ENCODE measurements at places on chromosomes 4 and X. TPM values are rescaled to one million over a fixed set of nuclear protein-coding genes. Genes with fewer than 3 reads are reported as not detected.

- H3K27me3 ChIP-seq = no peaks in the 10 kb centered on the region
- no peak for DNase-seq
- H3K4me3 ChIP-seq = peak overlapping the region; percentile 77
- peaks cover 11% of the 10 kb centered on the region for H3K4me1 ChIP-seq
- H3K36me3 ChIP-seq = no peaks in the 10 kb centered on the region
- peak overlapping the region; percentile 76 for H3K27ac ChIP-seq
These were observed 1.3 kb downstream of the FAM53A start for GRCh38 chr4:1682860-1683259.

DNA sequence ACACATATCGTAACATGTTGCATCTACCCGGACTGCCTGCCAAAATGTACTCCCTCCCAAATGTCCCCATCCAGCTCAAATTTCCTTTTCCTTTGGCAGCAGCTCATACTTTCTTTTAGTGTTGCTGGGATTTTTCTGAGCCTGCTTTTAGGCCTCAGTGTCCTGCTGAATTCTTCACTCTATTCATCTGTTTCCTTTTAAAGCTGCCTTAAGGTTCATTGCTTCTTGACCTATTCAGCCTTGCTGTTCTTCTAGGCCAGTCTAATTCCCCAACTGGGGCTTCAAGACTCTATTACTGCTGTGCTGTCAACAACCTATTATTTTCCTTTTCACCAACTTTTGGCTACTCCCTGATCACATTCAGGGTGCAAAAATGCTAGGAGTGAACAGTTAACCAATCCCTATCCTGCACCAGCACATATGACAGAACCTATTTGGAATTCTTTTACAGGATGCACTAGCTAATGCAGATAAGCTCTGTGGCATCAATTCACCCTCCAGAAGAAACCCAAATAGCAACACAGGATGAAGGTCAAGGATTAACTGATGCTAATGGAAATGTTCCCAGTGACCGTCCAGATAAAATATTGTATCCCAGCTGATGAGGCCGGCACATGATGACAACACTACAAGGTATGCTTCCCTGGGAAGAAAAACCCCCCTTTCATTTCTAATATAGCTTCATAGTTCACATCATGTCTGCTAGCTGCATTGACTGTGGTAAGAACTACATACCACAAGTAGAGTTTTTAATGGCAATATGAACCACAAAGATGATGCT is 114.7 kb upstream of the TTC29 start:
- H3K27ac ChIP-seq = no peak overlapping the region
- no peaks in the 10 kb centered on the region for H3K36me3 ChIP-seq
- peaks cover 4% of the 10 kb centered on the region for H3K27me3 ChIP-seq
- H3K4me3 ChIP-seq = no peak overlapping the region
- H3K4me1 ChIP-seq = peaks cover 9% of the 10 kb centered on the region

- no peak overlapping the region for H3K4me3 ChIP-seq
- H3K27ac ChIP-seq = no peak overlapping the region
These were observed 17.1 kb downstream of the SPON2 start for GRCh38 chr4:1155314-1155713.

ADAD1 gene
- not detected for total RNA-seq

CLDN22 gene
- not detected for total RNA-seq

MAGEB2 gene
- total RNA-seq = not detected

GRCh38 chr4:128332081-128332480 is 44.5 kb upstream of the PGRMC2 start:
- H3K4me1 ChIP-seq = no peaks in the 10 kb centered on the region
- no peaks in the 10 kb centered on the region for H3K27me3 ChIP-seq
- H3K27ac ChIP-seq = no peak overlapping the region
- DNase-seq = no peak

DNA sequence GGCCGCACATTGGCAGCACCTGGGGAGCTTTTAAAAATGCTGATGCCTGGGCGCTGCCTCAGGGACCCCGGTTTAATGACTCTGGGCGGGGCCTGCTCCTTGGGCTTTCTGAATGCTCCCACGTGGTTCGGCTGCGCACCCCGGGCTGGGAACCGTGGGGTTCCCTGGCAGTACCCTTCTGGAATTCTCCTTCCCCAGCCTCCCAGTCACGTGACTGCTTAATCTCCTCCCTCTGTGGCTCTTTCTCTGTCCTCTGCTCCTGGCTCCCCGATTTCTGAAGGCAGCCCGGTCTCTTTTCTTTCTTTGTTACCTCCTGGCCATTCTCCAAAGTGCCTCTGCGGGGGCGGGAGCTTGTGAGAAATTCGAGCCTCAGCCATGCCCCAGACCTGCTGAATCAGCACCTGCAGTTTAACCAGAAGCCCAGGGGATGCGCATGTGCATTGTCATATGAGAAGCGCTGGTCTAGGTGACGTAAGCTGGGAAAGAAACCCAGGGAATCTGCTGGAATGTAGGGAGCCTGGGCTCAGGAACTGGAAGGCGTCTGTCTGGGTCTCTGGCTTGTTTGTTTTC is 16.6 kb downstream of the CLCN4 start:
- H3K27ac ChIP-seq = no peak overlapping the region
- no peak overlapping the region for H3K4me3 ChIP-seq
- peaks cover 9% of the 10 kb centered on the region for H3K4me1 ChIP-seq
- no peak for DNase-seq

GRCh38 chrX:125004799-125005198 is 314.9 kb upstream of the TEX13C start:
- DNase-seq = no peak
- H3K4me3 ChIP-seq = no peak overlapping the region
- no peaks in the 10 kb centered on the region for H3K36me3 ChIP-seq
- H3K27ac ChIP-seq = no peak overlapping the region
- H3K4me1 ChIP-seq = no peaks in the 10 kb centered on the region

DNA sequence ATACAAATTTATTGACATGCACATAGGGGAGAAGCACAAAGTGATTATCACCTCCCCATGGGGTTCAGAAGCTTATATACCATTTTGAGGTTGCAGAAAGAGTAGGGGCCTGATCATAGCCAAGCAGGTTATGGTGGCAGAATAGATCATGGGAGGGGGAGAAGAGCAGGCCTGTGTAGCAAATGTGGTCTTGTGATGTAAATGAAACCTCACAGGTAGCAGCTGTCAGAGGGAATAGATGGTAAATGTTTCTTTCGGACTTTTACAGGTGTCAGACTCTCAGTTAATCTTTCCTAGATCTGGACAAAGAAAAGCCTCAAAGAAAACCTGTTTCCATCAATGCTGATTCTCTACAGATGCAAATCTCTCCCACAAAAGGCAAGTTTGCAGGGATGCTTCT is 84.4 kb downstream of the CFAP299 start:
- H3K4me3 ChIP-seq = no peak overlapping the region
- H3K36me3 ChIP-seq = no peaks in the 10 kb centered on the region
- peaks cover 1% of the 10 kb centered on the region for H3K27me3 ChIP-seq
- H3K27ac ChIP-seq = no peak overlapping the region

CSAG1 gene
- total RNA-seq = not detected

PPBP gene
- not detected for total RNA-seq

EPHA5 gene
- total RNA-seq = not detected

DNA sequence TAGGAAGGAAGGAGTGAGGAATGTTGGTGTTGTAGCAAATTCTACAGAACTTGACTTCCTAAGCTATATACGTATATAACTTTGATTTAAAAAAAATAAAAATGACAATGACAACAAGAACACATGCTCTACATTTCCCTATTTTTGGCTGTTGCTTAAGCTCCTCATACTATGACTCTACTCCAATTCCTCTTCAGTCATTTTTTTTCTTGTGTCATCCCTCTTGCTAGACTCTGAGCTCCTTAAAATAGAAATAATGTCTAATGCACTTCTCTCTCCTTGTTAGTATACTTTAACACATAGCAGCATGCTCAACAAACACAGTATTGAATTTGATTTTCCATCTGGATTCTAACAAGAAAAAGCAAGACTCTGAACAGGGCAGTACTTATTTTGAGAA is 144.0 kb downstream of the HDX start:
- H3K4me1 ChIP-seq = no peaks in the 10 kb centered on the region
- H3K36me3 ChIP-seq = no peaks in the 10 kb centered on the region
- H3K27me3 ChIP-seq = no peaks in the 10 kb centered on the region
- no peak overlapping the region for H3K27ac ChIP-seq
- H3K4me3 ChIP-seq = no peak overlapping the region

ATP2B3 gene
- not detected for total RNA-seq

GRCh38 chrX:11886745-11887144 is 128.7 kb downstream of the MSL3 start:
- no peak overlapping the region for H3K27ac ChIP-seq
- no peak for DNase-seq
- H3K36me3 ChIP-seq = no peaks in the 10 kb centered on the region
